ENCODE measurements at places on chromosomes 7 and 10. TPM values are rescaled to one million over a fixed set of nuclear protein-coding genes. Genes with fewer than 3 reads are reported as not detected.

GRCh38 chr7:95927756-95928155, 155.4 kb downstream of the DYNC1I1 start:
- H3K27ac ChIP-seq = no peak overlapping the region
- no peak for DNase-seq
- H3K4me1 ChIP-seq = no peaks in the 10 kb centered on the region
- no peaks in the 10 kb centered on the region for H3K36me3 ChIP-seq

DNA sequence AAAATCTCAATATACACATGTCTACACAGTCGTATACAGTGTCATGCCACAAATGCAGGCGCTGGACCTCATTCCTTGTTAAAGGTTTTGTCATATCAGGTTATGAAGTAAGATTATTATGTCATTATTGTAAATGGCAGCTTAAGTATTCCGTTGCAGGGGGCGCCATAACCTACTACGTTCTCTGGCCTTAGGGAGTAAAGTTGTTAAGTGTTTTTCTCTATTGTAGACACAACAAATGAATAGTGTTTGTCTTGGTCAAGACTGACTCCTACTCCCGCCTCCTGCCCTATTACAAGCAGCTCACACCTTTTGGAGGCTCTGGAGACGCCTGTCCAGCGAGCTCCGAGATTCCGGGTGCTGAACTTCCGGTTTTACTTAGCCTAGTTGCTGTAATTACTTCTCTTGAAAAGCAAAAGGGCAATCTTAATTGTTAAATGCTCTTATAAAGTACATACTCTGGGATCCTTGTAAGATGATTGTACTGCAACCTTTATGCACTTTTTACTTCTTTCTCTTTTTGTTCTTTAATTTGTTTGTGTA, 994 bp downstream of the GATAD1 start:
- H3K4me1 ChIP-seq = no peaks in the 10 kb centered on the region
- no peaks in the 10 kb centered on the region for H3K36me3 ChIP-seq
- peak overlapping the region; percentile 98 for H3K4me3 ChIP-seq
- peak overlapping the region; percentile 59 for H3K27ac ChIP-seq
- peak; percentile 50 for DNase-seq

DNA sequence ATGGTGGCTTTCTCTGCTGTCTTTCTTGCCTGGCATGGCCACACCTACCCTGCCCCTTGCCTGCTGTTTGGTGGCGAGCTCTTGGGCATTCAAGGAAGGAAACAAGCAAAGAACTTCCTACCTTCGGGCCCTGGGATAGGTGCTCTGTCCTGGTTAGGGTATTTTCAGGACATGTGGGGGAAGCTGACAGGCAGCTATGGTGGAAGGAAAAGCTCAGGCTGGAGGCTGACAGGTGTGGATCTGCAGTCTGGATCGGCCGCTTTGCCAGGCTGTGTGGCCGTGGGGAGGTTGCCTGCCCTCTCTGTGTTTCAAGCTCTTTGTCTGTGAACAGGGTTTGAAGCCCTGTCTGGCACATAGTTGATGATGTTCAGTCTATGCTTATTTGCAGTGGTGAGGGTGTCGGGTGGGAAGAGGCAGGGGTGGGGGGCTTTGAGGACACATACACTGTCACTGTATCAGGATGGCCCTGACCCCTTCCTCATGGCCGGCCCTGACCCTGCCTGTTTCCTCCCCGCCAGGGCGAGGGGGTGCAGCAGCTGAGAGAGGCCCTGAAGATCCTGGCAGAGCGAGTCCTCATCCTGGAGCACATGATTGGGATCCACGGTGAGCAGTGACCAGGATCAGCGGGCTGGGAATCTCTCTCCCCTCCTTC, 73.7 kb downstream of the MYL10 start:
- H3K4me3 ChIP-seq = no peak overlapping the region
- DNase-seq = peak; percentile 50
- no peak overlapping the region for H3K27ac ChIP-seq
- no peaks in the 10 kb centered on the region for H3K36me3 ChIP-seq
- no peaks in the 10 kb centered on the region for H3K4me1 ChIP-seq
- H3K27me3 ChIP-seq = no peaks in the 10 kb centered on the region

GRCh38 chr7:105711726-105712402, 130.6 kb upstream of the EFCAB10 start:
- no peaks in the 10 kb centered on the region for H3K36me3 ChIP-seq
- no peak overlapping the region for H3K27ac ChIP-seq
- no peaks in the 10 kb centered on the region for H3K4me1 ChIP-seq
- H3K4me3 ChIP-seq = no peak overlapping the region
- no peak for DNase-seq
- H3K27me3 ChIP-seq = no peaks in the 10 kb centered on the region

GRCh38 chr7:66641526-66641871, 12.8 kb downstream of the KCTD7 start:
- DNase-seq = no peak
- H3K27ac ChIP-seq = no peak overlapping the region
- peaks cover 6% of the 10 kb centered on the region for H3K36me3 ChIP-seq
- H3K4me1 ChIP-seq = no peaks in the 10 kb centered on the region
- no peaks in the 10 kb centered on the region for H3K27me3 ChIP-seq

GRCh38 chr10:60910543-60910942, 33.4 kb downstream of the RHOBTB1 start:
- peaks cover 6% of the 10 kb centered on the region for H3K4me1 ChIP-seq
- H3K27ac ChIP-seq = peak overlapping the region; percentile 44
- no peak overlapping the region for H3K4me3 ChIP-seq
- H3K27me3 ChIP-seq = no peaks in the 10 kb centered on the region

- H3K4me1 ChIP-seq = no peaks in the 10 kb centered on the region
- no peak for DNase-seq
- no peaks in the 10 kb centered on the region for H3K27me3 ChIP-seq
- no peak overlapping the region for H3K4me3 ChIP-seq
- H3K27ac ChIP-seq = no peak overlapping the region
Observed at GRCh38 chr7:130814778-130815335, 80.8 kb upstream of the KLF14 start.

Gene ORAI2
- 3.1 TPM for polyA plus RNA-seq

Gene PPIF
- 9.0 TPM for polyA plus RNA-seq

Gene CDNF
- polyA plus RNA-seq = not detected

Gene ARMH3
- polyA plus RNA-seq = 8.6 TPM

Gene PPP1R17
- polyA plus RNA-seq = not detected

All from aorta (tissue), 5 donors.